ENCODE measurements at places on chromosomes 1 and 21.

DNA sequence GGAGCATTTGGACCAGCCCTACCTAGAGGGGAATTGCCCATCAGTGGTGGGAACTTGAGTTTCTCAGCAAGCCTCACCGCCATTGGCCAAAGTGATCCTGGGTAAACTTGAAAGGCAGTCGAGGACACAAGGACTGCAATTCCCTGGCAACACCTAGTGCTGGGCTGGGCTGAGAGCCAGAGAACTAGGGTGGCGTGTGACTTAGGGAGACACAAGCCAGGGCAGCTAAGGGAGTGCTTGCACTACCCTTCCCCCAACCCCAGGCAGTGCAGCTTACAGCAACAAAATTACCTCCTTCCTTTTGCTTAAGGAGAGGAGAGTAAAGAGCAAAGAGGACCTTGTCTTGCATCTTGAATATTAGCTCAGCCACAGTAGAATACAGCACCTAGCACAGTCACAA, 176.9 kb upstream of the PRMT6 start:
- DNase-seq = no peak

GRCh38 chr1:89001510-89001909, 9.1 kb upstream of the KYAT3 start:
- DNase-seq = no peak

- no peak for DNase-seq
Observed at GRCh38 chr1:17877896-17878295, 122.8 kb downstream of the ACTL8 start.

DNA sequence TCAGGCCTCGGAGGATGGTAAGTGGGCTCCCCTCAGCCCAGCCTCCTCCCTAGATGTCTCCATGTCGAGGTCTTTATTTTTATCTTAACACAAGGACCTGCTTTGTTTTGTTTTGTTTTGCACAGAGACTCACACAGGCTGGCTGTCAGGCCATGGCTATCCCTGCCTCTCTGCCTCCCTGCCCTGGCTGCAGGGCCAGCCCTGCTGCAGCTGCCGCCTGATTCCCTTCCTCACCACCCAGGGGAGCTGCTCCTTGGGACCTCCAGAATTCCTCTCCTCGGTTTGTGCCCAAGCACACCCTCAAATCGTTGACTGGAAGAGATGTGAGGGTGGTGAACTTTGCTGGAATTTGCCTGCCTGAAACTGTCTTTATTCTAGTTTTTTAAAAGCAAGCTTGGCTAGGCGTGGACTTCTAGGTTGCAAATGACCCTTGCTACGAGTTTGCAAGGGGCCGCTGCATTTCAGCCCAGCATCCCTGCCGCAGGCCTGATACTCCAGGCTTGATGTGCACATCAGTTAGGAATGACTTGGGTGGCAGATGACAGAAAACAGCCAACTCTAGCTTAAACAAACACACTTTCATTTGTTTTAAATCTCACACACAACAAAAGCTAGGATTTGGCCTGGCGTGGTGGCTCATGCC, 37.1 kb downstream of the WNT9A start:
- DNase-seq = no peak

DNA sequence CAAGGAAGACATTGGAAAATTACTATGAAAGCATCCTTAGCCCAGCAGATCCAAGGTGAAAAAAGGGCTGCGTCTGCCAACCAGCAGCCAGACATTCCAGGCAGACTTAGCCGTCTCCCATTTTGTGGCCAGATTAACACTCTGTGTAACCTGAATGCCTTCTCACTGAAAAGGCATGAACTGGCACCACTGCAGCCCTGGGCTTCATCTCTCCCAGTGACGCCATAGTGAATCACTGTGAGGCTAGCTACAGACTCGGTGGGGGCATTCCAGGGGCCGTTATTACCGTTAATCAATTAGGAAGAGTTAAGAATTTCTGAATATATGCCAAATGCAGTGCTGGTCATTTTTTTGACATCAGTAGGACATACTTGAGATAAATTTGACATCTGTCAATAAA, 627.4 kb downstream of the LMO4 start:
- no peak for DNase-seq

DNA sequence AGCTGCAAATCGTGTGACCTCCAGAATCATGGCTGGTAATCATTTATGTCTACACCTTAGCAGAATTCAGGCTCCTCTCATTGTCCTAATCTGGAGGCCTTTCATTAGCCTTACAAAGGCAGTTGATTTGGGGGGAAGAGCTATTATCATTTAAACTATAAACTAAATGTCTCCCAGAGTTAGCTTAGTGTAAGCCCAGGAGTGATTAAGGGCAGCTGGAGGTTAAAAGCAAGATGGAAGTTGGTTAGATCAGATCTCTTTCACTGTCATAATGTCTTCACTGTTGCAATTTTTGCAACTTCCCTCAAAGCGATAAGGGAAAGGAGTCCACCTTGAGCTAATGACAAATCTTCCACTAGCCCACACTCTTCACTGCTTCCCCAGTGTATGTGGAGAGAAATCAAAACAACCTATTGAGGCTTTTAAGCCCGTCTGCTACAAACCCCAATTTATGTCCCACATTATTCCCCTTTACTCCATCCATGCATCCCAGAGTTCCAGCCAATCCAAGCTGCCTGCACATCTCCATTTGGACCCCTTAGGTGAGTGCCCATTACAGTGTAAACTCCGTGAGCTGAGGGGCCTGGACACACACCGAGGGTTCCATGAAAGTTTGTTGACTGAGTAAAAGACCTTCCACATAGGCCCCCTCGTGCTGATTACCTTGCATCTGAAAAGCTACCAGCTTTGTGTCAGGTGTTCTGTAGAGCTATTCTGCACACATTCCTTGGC, 61.5 kb upstream of the KLHDC7A start:
- no peak for DNase-seq

DNA sequence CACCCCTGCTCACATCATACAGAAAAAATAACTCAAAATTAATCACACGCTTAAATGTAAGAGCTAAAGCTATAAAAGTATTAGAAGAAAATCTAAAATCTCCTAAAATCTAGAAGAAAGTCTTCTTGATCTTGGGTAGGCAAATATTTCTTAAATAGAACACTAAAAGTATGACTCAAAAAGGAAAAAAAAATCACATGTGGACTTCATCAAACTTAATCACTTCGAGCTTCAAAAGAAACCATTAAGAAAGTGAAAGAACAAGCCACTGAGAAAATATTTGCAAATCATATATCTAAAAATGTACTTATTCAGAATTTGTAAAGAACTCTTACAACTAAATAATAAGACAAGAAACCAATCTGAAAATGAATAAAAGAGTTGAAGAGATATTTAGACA, 32.7 kb downstream of the LRRC52 start:
- DNase-seq = no peak

DNA sequence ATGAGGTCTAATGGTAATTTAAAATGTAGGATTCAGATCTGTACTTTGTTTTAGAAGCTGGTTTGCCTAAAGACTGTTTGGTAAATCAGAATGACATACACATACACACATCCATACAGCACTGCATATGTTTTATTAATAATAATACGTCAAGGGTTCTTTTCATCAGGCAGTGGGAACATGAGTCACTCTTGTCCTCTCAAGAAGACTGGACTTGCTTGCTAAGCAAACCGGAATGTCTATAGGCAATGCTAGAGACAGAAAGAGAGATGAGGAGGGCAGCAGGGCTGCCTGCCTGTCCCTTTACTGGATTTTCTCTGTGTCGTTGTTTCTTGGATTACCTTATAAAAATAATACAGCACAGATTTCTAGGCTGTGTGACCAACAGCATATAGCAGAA, 119.1 kb upstream of the GALNT2 start:
- DNase-seq = no peak

- DNase-seq = no peak
Observed at GRCh38 chr1:228792601-228793000, 57.3 kb downstream of the RHOU start.

DNA sequence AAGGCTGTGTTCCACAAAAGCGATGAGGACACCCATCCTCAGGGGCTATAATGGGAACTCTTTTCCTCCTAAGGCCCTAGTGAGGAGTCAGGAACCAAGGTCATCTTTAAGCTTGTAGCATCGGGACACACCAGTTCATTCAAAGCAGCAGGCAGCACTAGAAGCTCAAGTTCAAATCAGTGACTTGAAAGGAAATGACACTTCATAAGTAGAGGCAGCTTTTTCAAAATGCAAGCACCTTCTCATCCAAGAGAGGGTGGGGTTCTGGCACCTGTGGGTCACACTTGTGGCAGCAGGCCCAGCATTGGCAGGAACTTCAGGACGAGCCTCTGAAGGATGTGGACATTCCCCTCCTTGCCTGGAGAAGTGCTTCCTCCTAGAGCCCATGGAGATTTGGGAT, 496.3 kb downstream of the KIF26B start:
- DNase-seq = no peak

DNA sequence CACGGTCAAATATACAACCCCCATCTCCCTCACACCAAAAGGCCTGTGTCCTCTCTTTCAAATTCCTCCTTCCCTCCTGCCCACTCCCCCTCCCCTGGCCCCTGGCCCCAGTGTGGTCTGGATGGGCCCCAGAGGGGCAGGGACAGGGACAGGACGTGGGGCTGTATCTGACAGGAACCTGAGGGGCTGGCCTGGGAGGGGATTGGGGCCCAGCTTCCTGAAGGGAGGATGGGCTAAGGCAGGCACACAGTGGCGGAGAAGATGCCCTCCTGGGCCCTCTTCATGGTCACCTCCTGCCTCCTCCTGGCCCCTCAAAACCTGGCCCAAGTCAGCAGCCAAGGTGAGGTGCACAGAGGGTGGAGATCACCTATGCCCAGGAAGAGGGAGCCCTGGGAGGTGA, at the start of gene MPL:
Gene MPL, plus strand, starts transcription at position 231 of the 400 bp plus-strand sequence. Its CDS starts 31 bp downstream, at position 262.
- DNase-seq = no peak

- DNase-seq = no peak
Observed at GRCh38 chr1:6868660-6869380, 83.6 kb downstream of the CAMTA1 start.

- no peak for DNase-seq
Observed at GRCh38 chr21:20997311-20997635, 936 bp upstream of the NCAM2 start.

DNA sequence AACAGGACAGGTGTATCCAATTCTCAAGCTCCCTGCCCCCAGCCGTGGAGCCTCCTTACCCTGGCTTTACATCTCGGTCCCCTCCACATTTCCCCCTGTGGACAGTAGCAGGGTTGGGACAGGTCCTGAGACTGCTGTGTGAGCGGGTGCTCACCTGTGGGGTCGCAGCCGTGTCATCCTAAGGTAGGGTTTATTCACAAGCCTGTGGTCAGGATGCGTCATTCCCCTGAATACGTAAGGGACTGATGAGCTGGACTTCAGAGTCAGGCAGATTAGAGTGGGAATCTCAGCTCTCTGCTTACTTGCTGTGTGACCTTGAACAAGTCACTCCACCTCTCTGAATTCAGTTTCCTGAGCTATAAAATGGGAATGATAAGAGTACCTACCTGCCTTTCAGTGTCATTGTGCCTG, 17.7 kb downstream of the ZNF362 start:
- DNase-seq = no peak

GRCh38 chr1:54095546-54096226, 42.3 kb downstream of the TCEANC2 start:
- no peak for DNase-seq

- DNase-seq = no peak
Observed at GRCh38 chr1:51093581-51093980, 8.4 kb upstream of the C1orf185 start.

- no peak for DNase-seq
Observed at GRCh38 chr1:33424205-33424604, 6.7 kb downstream of the PHC2 start.

GRCh38 chr1:23116216-23116836, 52.3 kb downstream of the LUZP1 start:
- no peak for DNase-seq
